ENCODE measurements at places on chromosomes 1 and 21. TPM values are rescaled to one million over a fixed set of nuclear protein-coding genes. Genes with fewer than 3 reads are reported as not detected.

Gene CENPF
- total RNA-seq: 2.3 TPM

Gene C1orf226
- 4.4 TPM for total RNA-seq

Gene SGIP1
- total RNA-seq: 7.3 TPM

Gene SPRR3
- total RNA-seq: not detected

Gene KRTAP11-1
- not detected for total RNA-seq
